Common myeloid progenitor, CD34-positive (primary cell): ENCODE measurements at places on chromosomes 5 and 9.

- DNase-seq = no peak
These were observed 238.6 kb upstream of the ADAMTSL1 start for GRCh38 chr9:18235181-18235908.

DNA sequence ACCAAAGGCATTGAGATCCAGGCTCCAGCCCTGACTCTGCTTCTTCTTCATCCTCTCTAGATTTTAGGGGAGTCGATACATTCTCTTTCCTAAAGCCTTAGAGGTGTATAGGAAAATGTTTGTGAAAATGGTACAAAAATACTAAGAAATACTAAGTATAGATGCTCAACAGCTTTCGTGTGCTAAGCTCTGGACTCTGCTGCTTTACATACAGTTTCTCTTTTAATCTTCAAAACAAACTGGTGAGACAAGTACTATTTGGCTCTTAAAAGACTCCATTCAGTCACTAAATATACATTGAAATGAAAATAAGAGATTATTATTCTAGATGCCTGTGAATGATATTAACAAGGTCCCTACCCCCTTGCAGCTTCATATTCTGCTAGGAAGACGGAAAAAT, 174.5 kb upstream of the TRPM3 start:
- DNase-seq = no peak

GRCh38 chr5:150238646-150239045, 48.8 kb downstream of the SLC6A7 start:
- DNase-seq = no peak

GRCh38 chr5:115098041-115098702, 71.5 kb downstream of the TRIM36 start:
- peak; percentile 73 for DNase-seq

GRCh38 chr9:77604316-77604715, 43.8 kb downstream of the GNA14 start:
- no peak for DNase-seq

DNA sequence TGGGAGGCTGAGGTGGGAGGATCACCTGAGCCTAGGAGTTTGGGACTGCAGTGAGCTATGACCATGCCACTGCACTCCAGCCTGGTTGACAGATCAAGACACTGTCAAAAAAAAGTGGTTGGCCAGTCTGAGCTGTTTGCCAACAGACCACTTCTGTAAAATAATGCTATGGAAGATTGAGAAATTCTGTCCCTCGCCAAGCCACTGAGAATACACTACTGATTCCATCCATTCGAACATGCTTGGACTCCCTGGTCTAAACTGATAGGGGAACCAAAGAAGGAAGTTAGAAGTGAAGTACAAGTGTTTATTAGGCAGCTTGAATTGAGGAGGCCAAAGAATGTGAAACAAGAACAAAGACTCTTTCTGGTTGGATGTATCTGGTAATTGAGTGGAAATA, 27.2 kb downstream of the ENC1 start:
- DNase-seq = no peak

GRCh38 chr5:139132515-139132914, 65.7 kb downstream of the SIL1 start:
- DNase-seq = no peak

DNA sequence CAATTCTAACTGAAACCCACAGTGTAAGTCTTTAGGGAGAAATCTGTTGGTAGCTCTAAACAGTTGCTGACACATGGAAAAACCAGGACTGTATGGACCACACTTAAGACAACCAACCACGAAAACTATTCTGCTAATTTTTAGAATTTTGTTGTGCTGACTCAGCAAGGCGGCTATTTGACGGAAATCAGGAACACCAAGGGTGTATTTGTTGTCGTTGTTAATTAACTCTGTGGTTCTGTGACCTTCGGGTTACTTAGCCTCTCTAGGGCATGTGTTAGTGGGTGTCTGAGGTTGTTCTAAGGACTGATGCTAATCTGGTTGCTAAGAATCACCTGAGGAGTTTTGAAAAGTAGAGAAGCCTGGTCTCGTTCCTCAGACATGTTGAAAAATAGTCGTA, 79.2 kb downstream of the ATP10B start:
- no peak for DNase-seq

DNA sequence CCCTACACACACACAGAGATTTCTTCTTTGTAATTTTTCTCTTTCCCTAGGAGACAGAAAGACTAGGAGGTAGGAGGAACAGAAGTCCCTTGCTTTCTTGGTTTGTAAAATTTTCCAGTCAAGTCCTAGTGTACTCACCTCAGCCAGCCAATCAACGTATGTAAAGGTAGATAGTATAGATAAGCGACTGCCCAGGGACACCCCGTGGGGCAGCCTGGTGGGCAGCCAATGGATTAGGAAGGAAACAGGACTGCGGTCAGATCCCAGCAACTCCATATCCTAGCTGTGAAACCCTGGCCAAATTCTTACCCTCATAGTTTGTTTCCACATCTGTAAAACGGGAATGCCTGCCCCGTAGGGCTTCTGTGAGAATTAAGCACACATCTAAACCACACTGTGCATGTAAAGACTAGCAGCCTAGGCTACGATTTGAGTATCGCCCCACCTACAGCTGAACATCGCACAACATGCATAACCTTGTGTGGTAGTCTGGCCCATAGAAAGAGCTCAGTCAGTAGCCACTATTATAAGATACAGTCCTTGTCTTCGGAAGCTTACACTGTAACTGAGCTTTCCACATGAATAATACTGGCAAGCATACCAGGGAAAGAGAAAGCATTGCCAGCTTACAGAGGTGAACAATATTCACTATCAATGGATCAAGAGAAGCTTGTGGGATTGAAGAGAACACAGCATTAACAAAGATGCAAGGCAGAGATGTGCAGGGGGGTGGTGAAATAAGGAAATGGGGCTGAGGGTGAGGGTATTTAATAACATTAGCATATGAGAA, 353.4 kb upstream of the PANK3 start:
- DNase-seq = no peak

- no peak for DNase-seq
These were observed 24.8 kb downstream of the TGFBI start for GRCh38 chr5:136053336-136054141.

GRCh38 chr5:134174841-134175839, 1.6 kb downstream of the SKP1 start:
- no peak for DNase-seq

GRCh38 chr5:57492632-57493031, 10.0 kb upstream of the ACTBL2 start:
- DNase-seq = no peak

DNA sequence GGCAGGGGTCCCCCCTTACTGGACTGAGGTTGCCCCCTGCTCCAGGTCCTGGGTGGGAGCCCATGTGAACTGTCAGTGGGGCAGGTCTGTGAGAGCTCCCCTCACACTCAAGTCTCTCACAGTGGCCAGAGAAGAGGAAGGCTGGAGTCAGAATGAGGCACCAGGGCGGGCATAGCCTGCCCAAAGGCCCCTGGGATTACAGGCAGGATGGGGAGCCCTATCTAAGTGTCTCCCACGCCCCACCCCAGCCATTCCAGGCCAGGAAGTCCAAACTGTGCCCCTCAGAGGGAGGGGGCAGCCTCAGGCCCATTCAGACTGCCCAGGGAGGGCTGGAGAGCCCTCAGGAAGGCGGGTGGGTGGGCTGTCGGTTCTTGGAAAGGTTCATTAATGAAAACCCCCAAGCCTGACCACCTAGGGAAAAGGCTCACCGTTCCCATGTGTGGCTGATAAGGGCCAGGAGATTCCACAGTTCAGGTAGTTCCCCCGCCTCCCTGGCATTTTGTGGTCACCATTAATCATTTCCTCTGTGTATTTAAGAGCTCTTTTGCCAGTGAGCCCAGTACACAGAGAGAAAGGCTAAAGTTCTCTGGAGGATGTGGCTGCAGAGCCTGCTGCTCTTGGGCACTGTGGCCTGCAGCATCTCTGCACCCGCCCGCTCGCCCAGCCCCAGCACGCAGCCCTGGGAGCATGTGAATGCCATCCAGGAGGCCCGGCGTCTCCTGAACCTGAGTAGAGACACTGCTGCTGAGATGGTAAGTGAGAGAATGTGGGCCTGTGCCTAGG, at the start of gene CSF2:
TSS of gene CSF2 (plus strand) at position 559 of the 783 bp plus-strand sequence. CDS start at position 594, 35 bp downstream.
- no peak for DNase-seq

DNA sequence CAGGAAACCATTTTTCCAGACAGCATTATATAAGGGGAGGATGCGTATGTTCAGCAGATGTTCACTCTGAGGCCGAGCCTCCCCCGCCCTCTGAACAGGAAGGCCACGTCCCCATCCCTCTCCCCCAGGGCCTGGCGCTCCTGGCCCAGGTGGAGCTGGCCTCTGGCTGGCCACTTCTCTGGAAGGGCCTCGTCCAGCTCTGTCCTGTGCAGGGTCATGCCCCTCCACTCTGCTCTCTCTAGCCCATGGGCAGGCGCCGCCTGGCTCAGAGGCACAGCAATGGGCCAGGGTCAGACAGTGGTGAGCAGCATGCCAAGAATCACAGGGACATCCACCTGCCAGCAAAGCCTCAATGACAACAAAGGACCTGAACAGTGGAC, 34.2 kb downstream of the ADAMTS2 start:
- DNase-seq = no peak

DNA sequence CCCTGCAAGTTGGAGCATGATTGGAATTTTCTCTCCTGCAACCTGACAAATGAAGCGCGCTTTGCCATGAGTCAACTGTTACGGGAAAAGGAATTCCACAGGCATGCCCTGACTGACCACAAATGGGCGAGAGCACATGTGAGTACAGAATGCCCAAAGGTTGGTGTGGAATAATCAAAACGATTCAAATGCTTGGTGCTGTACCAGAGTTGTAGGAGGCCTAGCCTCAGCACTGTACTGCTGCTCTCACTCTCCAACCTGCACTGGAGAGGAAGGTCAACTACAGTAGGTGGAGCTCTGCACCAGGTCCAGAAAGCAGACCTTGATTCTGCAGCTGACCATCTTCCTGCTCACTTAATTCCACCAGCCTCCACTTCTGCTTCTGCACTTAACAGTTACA, 406.9 kb upstream of the ACTBL2 start:
- peak; percentile 17 for DNase-seq

- DNase-seq = no peak
These were observed 117.9 kb downstream of the INSYN2B start for GRCh38 chr5:169862391-169862811.

DNA sequence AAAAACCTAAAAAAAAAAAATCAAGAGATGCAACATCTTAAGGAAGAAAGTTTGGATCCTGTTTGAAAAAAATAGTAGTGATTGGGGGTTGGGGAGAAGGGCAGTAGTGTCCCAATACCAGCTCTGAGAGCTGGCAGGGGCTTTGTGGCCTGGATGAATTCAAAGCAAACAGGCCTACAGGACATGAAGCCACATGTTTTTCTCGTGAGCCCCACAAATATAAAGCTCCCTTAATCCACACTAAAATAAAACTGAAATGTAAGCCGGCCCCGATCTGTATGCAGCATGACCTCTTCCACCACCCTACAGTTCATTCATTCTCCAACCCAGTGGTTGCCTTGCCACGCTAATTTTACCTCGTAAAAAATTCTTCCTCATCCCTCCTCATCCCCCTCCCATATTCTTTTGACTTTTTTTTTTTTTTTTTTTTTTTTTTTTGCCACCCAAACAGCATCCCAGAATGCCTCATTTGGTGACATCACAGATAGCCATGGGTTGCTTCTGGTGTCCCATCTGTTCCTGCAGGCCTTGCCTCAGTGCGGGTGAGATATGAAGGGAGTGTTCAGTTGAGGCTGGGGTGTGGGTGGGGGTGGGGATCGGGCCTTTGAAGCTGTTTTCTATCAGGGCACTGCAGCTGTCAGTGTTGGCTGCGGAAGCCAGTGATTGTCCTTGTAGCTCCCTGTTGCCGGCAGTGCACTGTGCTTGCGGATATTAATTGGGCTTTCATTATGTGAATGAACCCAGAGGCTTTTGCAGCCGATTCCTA, 81.6 kb upstream of the NFIB start:
- no peak for DNase-seq

DNA sequence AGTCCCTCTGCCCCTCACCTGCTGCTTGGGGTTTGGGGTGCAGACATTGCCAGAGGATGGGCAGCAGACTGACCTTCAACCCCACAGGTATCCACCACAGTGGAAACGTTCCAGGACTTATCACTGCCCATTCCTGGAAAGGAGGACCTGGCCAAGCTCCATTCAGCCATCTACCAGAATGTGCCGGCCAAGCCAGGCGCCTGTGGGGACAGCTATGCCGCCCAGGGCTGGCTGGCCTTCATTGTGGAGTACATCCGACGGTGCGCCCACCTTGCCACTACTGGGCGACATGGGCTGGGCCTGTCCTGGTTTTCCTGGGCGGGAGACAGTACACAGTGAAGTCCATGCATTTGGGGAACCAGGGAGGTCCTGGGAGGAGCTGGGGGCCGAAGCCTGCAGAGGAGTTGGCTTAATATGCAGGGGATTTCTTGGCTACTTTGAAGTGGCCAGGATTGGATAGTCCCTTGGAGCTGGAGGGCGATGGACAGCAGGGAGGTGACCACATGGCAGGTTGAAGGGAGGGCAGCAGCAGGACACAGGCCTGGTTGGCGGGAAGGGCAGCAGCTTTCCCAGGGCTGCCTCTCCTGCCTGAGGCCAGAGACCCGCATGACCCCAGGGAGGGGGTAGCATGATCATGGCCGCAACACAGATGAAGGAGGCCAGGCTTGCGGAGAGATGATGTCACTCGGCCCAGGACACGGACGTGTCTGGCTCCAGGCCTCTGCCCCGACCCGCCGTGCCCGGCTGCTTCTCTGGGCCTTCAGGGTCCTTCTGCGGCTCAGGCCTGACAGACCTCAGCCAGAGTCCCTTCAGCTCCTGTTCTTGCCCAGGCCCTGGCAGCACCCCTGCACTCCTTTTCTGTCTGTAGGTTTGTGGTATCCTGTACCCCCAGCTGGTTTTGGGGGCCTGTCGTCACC, 34.6 kb downstream of the USP20 start:
- no peak for DNase-seq

DNA sequence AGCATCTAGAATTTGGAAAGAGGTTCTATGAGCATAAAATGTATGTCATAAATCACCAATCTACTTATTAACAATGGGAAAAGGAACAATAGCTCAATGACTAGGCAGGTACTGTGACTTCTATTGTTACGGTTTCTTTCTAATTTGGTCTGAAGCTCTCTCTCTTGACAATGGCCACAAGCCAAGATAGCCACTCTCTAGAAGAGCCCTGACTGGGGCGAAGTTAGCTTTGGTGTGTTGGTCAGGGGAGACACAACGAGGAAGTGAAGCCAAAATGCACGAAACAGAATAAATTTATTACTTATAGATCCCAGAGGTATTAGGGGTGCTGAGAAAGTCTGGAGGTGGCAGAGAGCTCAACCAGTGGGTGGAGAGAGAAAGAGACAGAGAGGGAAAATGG, 9.4 kb upstream of the RAD23B start:
- no peak for DNase-seq
